ENCODE measurements at places on chromosomes 11 and 22.

DNA sequence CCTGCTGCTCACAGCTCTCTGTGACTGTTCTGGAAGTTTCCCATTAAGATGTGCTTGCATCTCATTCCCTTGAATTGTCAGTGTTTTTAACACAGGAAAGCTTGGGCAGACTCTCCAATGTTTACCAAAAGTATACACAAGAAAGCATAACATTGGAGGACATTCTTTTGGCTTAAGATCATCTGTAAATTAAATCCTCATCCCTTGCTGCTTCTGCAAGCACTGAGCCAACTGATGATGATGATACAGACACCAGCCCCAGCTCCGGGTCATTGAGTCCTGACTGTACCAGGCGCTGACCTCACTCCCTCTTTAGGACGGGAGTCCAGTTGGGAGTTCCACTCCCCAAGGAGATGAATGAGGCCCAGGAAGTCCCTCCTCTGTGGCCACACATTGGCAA is 23.8 kb downstream of the CD82 start:
- no peak for DNase-seq

DNA sequence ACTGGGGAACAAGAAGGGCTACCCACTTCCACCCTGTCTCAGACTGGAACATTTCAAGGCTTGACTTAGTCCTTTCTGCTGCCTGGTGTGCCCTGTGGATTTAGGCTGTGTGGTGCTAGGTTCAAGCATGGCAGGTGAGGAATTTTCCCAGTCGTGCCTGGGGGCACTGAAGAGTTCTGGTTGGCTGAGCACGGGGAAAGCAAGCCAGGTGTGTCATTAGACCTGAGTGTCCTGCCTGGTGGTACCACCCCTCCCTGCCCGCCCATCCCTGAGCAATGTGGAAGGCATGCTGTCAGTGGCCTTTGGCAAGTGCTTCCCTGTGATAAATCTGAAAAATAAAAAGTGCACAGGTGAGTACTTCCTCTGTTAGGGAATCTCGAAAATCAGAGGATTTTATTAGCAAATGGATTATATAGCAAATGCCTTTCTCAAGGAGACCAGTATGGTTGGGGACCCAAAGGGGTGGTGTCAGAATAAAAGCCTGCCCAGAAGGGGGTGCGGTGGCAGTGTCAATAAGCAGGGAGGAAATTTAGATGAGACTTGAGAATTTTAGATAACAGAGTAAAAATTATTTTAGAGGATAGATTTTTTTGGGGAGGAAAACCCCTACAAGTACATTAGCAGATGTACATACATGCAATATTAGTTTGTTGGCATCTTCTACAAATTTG is 22.8 kb downstream of the TEAD1 start:
- DNase-seq = no peak

- DNase-seq = no peak
These were observed 1.3 kb upstream of the UCP2 start for GRCh38 chr11:73983741-73984538.

- DNase-seq = no peak
These were observed 88.6 kb downstream of the SNX19 start for GRCh38 chr11:130827451-130828377.

- DNase-seq = no peak
These were observed 9.8 kb downstream of the APOL5 start for GRCh38 chr22:35727436-35727835.

- DNase-seq = no peak
These were observed 715.8 kb upstream of the LRRC4C start for GRCh38 chr11:42175203-42175602.

- no peak for DNase-seq
These were observed 127.1 kb downstream of the KCNQ1OT1 start for GRCh38 chr11:2572491-2573239.

GRCh38 chr11:125338886-125339811 is 156.9 kb downstream of the FEZ1 start:
- DNase-seq = no peak

Data from amygdala (tissue), 56 donors.